ENCODE measurements at places on chromosomes 11 and 22. TPM values are rescaled to one million over a fixed set of nuclear protein-coding genes. Genes with fewer than 3 reads are reported as not detected.

Gene SMTNL1
- total RNA-seq = not detected

Gene SCN2B
- 1.6 TPM for total RNA-seq

Gene HBE1
- total RNA-seq = not detected

Gene SAA2
- 24.7 TPM for total RNA-seq

Gene FBLN1
- 307 TPM for total RNA-seq

Gene RAB39A
- 3.1 TPM for total RNA-seq
